SJSA1 (cell line): ENCODE measurements at places on chromosomes 7 and 10. TPM values are rescaled to one million over a fixed set of nuclear protein-coding genes. Genes with fewer than 3 reads are reported as not detected.

GRCh38 chr7:1511444-1512422, 7.5 kb upstream of the INTS1 start:
- DNase-seq = no peak

- no peak for DNase-seq
Measured at GRCh38 chr10:132928261-132928660, 14.1 kb downstream of the CFAP46 start.

- DNase-seq = no peak
Measured at GRCh38 chr7:128026551-128026950, 4.7 kb downstream of the LRRC4 start.

- no peak for DNase-seq
Measured at GRCh38 chr7:117163101-117163500, 159.8 kb downstream of the WNT2 start.

- no peak for DNase-seq
Measured at GRCh38 chr10:1212571-1213141, 156.5 kb downstream of the WDR37 start.

Gene MYL10
- total RNA-seq = not detected in 2 replicates

GRCh38 chr10:82084496-82084895, 209.5 kb downstream of the NRG3 start:
- DNase-seq = no peak

Gene MKI67
- 26.7 and 50.4 TPM in 2 replicates for total RNA-seq

- no peak for DNase-seq
Measured at GRCh38 chr10:112906945-112907344, 43.1 kb upstream of the TCF7L2 start.

DNA sequence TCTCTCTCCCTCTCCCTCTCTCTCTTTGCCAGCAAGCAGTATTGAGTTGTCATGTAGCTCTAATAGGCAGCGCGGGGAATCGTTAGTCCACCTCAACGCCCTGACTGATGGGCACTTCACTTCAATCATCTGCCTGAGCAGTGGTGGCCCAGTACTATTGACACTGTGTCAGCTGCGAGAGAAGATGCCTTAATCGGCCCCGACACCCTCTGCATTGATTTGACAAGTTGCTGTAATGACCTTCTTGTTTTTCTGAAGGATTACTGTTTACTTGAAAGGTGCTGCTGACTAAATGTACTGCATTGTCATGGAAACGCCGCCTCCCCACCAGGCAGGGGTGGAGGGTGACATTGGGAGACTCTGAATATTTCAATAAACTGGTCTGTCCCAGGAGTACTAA, 913.8 kb downstream of the KCNMA1 start:
- DNase-seq = no peak

Gene CFTR
- total RNA-seq = 0.06 and 0.08 TPM in 2 replicates

Gene ADCY1
- 0.05 TPM in 1 of 2 replicates, not detected in the other for total RNA-seq

DNA sequence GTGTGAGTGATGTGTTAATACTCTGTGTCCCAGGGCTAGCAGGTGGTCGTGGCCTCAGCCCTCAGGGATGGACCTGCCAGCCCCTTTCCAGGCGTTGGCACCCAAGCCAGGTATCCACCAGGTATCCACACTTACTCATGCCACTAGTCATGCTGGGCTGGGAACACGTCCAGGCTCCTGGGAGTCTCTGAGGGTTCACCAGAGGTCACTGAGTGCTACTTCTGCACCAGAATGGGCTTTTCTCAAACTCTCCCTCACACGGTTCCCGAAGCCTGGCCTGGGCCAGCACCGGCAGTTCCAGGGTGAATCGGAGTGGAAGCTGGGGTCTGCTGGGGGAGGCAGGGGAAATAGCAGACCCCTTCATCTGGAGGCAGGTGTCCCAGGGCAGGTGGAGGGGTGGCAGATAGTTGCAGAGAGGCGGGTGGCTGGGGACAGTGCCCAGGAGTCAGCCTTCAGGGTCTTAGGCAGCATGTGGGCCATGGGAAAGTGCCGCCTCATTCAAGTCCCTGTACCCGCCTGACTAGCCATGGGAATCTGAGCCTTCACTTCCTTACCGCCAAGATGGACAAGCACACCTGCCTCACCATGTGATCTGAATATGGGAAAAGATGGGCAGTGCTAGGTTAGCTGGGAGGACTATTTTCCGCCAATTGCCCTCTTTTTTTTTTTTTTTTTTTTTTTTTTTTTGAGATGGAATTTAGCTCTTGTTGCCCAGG, 95.5 kb upstream of the GTF2I start:
- no peak for DNase-seq

GRCh38 chr7:84372155-84372621, 177.6 kb upstream of the SEMA3A start:
- DNase-seq = peak; percentile 46

- no peak for DNase-seq
Measured at GRCh38 chr10:44030738-44031137, 354.2 kb downstream of the CXCL12 start.

GRCh38 chr10:43771675-43772074, 123.0 kb upstream of the ZNF32 start:
- DNase-seq = no peak

GRCh38 chr7:14233868-14234369, 244.5 kb upstream of the ETV1 start:
- DNase-seq = no peak

GRCh38 chr7:128091106-128091505, 59.9 kb upstream of the LRRC4 start:
- DNase-seq = no peak

DNA sequence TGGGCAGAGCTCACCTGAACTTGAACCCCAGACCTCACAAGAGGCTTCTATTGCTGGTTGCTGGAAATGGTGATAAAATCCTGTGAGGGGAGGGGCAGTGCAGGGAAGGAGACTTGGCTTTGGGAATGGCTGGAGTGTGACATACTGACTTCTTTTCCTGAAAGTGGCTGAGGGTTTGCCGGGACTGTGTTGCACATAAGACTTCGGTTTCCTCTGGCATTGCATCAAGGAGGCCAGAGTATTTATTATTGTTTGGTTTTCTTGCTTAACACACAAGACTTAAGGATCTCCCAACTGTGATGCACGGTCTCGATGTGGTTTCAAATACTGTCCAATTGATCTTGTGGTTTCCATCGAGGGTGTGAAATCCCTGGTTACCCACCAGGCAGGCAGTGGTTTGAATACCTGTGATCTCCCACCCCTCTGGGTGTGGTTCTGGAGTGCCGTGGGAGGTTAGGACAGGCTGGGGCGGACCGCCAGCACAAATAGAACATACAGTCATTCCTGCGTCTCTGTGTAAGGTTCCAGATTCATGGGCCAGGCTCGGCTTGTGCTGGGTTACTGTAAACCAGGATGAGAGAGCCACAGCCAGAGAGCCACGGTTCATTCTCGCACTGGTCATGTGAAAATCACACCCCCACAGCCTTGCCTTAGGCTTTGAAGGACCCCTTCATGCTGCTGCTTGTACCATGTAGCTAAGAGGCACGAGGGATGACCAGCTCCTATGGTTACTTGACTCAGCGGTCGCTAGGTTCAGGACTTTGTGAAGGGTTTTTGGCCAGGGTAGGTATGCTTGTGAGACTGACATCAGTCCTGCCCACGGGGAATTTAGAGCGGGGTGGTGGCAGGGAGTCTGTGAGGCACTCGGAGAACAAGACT, 39.2 kb downstream of the WBP1L start:
- peak; percentile 79 for DNase-seq

DNA sequence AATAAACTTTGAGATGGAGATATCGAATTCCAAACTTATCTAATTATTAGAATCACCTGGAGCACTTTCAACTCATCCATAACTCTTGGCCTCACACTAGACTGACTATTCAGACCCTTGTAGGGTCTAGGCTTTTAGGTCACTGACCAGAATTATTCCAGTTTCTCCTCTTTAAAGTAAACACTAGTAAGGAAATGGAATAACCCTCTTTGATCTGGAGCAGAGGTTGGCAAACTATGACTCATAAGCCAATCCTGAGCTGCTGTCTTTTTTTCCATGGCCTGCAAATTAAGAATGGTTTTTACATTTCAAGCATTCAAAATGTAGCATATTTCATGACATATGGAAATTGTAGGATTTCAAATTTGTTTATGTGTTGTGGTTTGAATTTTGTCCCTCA, 1601.9 kb downstream of the REEP3 start:
- no peak for DNase-seq

Gene H2BK1
- not detected in 2 replicates for total RNA-seq

DNA sequence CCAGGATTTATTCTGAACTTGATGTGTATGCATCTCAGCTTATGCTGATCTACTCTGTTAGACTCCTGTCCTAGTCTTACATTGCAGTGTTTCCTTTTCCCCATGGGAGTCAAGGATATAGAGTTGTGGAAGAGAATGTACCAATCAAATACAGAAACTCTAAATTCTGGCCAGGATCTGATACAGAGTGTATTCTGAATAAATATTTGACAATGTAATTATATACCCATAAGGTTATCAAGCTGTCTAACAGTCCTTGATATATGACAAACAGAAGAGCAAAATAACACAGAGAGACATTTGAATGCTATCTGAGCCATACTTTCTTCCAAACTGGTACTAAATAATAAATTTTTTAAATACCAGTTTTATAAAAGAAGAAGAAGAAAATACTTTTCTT, 116.8 kb downstream of the ETV1 start:
- DNase-seq = no peak

DNA sequence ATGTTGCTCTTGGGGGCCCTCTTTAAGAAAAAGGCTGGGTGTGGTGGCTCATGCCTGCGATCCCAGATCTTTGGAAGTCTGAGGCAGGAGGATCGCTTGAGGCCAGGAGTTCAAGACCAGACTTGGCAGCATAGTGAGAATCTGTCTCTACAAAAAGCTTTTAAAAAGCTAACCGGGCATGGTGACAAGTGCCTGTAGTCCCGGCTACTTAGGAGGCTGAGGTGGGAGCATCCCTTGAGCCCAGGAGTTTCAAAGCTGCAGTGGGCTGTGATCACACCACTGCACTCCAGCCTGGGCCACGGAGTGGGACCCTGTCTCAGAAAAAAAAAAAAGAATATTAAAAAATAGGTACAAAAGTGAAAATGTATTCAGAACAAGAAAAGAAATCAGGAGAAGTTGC, 38.1 kb upstream of the SLC39A12 start:
- no peak for DNase-seq

- no peak for DNase-seq
Measured at GRCh38 chr10:3258394-3258793, 85.8 kb upstream of the PITRM1 start.

DNA sequence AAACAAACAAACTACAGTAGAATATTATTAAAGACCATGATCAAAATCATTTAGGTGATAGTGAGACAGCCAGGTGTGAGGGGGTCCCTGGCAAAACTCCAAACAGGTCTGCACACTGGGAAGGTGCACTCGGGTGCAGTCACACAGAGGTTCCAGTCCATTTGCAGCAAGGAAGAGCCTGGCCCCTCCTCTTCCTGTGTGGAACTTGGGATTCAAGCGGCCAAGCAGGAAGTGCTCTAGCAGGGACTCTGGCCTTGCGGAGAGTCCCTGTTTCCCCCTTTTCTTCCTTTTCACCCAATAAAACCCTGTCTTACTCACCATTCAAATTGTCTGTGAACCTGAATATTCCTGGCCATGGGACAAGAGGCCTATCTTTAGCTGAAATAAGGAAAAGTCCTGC, 181.8 kb downstream of the LRRTM3 start:
- DNase-seq = no peak

GRCh38 chr7:91378131-91378530, 113.9 kb downstream of the FZD1 start:
- no peak for DNase-seq

Gene DNAJB6
- 178 and 179 TPM in 2 replicates for total RNA-seq

DNA sequence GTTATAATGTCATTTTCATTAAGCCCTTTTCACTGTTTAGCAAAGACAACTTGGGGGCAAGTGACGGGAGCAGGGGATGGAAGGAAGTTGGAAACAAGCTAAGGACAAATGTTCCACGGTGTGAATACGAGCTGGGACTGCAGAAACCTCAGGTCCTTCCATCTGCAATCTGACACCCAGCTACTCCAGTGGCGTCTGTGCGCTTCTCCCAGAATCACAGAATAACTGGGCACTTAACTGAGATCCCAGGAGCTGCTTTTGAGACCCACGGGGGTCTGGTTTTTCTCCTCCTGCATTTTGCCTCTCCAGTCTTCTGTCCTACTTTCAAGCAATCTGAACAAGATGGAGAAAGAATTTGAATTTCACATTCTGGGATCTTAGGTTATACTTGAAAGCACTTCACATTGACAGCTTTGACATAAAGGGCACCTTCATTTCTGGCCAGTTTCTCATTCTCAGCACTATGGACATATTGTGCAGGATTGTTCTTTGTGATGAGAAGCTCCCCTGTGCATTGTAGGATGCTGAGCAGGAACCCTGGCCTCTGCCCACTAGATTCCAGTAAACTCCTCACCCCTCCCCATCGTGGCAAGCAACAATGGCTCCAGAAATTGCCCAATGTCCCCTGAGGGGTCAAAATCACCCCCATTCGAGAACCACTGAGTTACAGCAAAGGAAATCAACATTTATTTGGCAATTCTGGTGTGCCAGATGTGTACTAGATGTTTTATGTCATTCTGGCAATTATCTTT, 194.1 kb downstream of the CACNB2 start:
- DNase-seq = no peak
